ENCODE measurements at places on chromosomes 1 and 21. TPM values are rescaled to one million over a fixed set of nuclear protein-coding genes. Genes with fewer than 3 reads are reported as not detected.

GRCh38 chr1:156747742-156748669 lies 3.5 kb downstream of the HDGF start:
- DNase-seq, result no peak

DNA sequence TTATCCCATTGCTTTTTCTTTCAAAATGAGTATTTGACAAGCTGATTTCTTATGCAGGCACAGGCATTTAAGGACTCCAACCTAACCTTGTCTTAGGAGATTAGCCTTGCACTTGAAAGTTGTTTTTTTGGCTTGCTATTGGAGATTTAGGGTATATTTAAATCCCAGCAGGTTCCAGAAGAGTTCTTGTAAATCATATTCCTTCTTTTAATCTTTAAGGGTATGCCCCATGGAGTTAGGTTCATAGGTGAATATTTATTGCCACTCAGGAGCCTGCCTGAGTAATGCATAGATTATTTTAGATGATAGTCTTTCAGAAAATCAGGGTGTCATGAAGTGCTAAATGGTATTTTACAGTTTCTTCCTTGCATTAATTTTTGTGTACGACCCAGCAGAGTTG lies 146.5 kb downstream of the PATJ start:
- no peak for DNase-seq

GRCh38 chr1:226453015-226453704 lies 45.3 kb upstream of the PARP1 start:
- DNase-seq, result no peak

- DNase-seq, result no peak
Observed at GRCh38 chr1:8077602-8078001, 51.5 kb upstream of the ERRFI1 start.

The DHRS3 gene
- 65.9 TPM for total RNA-seq

DNA sequence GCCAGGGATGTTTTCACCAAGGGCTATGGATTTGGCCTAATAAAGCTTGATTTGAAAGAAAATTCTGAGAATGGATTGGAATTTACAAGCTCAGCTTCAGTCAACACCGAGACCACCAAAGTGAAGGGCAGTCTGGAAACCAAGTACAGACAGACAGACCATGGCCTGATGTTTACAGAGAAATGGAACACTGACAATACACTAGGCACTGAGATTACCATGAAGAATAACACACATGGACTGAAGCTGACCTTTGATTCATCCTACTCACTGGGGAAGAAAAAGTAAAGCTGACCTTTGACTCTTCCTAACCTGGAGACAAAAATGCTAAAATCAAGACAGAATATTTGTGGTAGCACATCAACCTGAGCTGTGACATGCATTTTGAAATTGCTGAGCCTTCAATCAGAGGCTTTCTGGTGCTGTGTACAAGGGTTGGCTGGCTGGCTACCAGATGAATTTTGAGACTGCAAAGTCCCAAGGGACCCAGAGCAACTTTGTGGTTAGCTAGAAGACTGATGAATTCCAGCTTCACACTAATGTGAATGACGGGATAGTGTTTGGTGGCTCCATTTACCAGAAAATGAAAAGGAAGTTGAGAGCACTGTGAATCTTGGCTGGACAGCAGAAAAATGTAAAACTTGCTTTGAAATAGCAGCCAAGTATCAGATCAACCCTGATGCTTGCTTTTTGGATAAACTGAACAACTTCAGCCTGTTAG lies 190.4 kb upstream of the KCTD3 start:
- no peak for DNase-seq

The SPRR3 gene
- not detected for total RNA-seq

DNA sequence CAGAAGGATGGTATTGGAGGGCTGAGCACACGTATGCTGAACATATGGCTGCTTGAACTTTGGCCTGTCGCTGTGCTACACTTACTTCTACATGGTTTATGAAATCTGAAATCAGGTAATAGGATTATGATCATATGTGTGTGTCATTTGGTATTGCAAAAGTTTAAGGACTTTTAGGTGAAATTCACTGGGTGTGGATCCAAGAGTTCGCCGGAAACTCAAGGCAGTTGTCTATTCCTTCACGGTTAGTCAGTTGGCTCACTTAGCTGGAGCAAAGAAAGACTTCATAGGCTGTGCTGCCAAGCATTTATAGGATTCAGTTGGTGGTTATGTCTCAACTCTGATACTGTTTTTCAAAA lies 927 bp downstream of the UAP1 start:
- no peak for DNase-seq

DNA sequence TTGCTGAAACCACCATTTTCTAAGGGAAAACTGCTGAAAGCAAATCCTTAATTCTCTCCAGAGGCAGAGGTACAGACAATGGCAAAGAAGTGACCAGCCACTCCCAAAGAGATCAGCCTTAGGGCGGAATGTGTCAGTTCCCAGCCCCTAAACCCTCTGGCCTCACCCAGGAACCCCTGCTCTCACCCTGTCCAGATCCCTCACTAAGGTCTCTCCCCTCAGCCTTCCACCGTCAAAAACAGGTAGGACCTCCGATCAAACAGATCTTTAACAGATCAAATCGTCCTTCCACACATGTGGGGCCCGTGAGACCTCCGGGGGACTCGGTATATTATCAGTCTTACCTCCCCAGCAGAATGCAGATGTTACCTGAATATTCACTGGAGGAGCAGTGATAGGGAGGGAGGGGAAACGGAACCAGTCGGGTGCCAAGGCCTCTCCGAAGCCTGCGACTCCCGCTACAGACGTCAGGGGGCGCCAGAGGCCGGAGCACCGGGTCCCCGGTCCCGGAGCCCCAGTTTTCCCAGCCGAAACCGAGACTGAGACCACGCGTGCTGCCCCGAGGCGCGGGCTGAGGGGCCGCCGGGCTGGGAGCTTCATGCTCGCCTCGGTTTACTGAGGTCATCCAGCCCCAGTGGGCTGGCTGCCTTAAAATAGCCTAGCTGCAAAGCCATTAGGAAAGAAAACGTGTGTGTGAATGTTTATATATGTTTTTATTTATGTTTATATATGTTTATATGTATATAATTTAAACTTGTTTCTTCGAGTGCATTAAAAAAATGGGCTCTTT lies 23.6 kb downstream of the GPA33 start:
- DNase-seq, result peak; percentile 21

DNA sequence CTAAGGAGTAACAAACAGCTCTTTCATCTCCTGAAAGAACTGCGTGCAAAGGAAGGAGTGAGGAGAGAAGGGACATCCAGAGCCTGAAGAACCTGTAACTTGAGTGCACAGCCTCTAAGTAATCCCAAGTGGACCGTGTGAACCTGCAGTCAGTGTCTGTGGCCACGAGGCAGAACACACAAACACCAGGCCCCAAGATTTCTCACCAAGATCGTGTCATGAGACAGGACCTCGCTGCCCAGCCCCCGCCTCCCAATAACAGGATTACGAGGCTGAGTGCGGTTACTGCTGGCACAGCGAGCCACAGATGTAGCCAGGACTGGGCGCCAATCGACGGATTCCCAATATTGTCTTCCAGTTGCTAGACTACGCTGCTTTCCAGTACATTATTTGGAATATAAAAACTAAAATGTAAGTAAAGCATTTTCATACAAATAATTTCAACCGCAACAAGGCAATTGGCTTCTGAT lies 101.3 kb upstream of the SLC25A33 start:
- DNase-seq, result peak; percentile 65

The GSTM1 gene
- total RNA-seq, result not detected

The TMPRSS2 gene
- total RNA-seq, result not detected

All from thoracic aorta (tissue), 2 donors.